ENCODE measurements at places on chromosomes 6 and 20.

GRCh38 chr6:155147958-155148663 is 115.7 kb upstream of the CLDN20 start:
- DNase-seq, result no peak

- peak; percentile 44 for DNase-seq
Observed at GRCh38 chr20:33209789-33210188, 7.4 kb upstream of the BPIFA3 start.

GRCh38 chr6:156687789-156688619 is 89.2 kb upstream of the ARID1B start:
- no peak for DNase-seq

GRCh38 chr6:108732091-108732870 is 115.9 kb upstream of the ARMC2 start:
- DNase-seq, result no peak

DNA sequence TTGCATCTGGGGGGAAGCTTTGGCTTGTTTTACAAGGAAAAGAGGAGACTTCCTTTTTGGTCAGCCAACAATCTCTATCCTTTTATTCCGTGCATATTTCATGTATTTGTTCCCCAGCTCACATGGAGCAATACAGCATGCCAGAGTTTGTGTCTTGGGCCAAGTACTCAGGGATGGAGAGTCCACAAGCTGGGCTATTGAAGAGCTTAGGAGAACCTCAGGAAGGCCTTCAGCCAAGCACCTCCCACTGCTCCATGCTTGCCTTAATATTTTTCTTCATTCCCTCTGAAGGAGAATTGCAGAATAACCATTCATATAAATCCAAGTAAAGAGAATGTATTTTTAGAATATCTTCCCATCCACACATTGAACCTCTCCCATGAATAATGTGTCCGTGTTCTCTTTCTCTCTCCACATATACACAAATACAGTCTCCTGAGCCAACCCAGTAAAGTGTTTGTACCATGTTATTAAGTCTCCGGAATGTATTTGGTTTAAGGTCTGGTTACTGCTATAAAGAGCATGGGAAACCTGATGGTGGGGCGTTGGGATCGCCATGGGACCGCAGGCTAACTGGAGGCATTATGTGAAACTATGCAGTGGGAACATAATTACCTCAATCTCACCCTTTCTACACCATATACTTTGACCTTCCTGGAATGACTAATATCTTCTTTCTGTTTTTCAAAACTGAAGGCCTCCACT is 3.0 kb downstream of the LAMA4 start:
- no peak for DNase-seq

DNA sequence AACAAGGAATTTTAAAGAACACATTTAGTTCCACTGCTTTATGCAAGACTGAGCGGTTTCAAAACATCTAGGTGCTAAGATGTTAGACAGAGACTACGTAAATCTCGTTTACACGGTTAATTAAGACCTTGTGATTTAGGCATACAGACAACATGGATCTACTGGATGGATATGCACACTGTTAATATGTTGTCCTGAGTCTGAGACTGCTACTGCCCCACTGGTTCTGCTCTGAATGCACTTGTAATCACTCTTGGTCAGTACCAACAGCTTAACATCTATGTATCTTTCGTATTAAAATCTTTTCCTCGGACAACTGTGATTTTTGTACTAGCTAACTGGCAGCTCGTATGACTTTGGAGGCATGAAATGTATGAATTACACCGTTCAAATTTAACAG is 3.1 kb downstream of the MAN1A1 start:
- no peak for DNase-seq

DNA sequence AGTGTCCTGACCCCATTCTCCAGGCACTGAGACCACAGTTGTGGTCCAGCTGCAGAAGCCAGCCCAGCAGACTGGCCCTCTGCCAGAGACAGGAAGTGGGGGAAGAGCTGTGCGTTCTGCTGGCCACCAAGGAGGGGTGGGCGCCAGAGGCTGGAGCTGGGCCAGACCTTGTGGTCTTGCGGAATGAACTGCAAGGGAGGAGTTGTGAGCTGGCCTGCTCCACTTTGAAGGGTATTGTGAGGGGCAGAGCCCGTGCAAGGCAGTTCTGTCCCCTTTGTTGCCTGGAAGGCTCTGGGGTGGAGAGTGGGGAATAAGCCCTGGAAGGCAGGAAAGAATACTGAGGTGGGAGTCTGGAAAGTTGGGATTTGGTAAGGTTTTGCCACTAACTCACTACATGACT is 3.6 kb upstream of the MDFI start:
- no peak for DNase-seq

GRCh38 chr6:12058172-12058961 is 46.3 kb downstream of the HIVEP1 start:
- DNase-seq, result no peak

GRCh38 chr6:170147832-170148708 is 142.8 kb downstream of the DLL1 start:
- DNase-seq, result peak; percentile 45

- DNase-seq, result no peak
Observed at GRCh38 chr20:6882561-6883291, 115.2 kb downstream of the BMP2 start.

DNA sequence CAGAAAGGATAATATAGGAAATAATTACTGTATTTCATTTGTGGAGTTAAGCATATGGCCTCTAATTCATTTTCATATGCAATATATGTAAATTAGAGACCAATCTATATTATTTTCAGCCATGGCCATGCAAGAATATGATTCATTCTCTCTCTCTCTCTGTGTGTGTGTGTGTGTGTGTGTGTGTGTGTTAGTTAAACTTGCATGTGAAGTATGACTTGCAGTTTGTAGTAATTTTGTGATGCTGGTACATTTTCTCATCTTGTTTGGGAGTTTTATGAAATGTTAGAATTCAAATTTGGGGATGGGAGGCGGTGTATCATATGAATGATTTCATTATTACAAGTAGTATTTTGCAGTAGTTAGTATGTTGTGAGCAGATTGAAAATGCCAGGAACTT is 74.8 kb downstream of the JARID2 start:
- DNase-seq, result no peak

DNA sequence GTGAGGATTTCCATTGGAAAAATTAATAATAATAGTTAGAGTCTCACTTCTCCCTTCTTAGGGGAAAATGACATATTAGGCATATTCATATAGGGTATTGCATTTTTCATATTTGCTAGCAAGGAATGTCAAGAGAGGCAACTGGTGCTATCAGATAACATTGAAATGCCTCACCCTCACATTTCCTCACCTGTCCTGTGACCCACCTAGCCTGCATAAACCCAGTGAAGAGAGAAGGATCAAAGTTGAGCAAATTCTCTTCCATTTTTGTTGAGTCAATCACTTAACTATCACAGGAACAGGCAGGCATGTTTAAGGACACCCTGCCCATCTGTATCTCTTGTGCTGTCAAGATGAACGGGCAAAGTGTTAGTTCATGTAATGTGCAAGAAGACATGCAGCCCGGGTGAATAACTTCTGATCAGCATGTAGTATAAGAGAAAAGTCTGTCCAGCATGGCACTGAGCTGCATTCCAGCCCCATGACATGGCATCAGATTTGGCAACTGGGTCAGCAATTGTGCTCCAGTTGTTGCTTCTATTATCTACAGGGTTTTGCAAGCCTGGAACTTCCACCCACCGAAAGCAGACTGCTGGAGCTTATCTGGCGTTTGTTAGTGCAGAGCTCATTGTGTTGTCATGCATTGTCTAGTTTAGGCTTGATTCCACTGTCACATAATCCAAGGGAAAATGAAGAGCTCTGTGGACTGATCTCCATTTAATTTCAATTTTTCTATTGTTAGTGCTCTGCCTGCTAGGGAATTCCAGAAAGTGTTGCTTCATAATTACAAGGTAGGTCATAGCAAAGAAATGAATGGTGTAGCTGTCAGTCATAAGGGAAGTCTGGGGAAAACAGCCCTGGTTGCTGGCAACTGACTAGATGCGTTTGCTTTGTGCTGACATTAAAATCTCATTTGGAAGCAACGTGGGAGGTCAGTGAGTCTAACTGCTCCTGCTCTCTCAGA is 138.4 kb upstream of the TNFAIP3 start:
- no peak for DNase-seq

DNA sequence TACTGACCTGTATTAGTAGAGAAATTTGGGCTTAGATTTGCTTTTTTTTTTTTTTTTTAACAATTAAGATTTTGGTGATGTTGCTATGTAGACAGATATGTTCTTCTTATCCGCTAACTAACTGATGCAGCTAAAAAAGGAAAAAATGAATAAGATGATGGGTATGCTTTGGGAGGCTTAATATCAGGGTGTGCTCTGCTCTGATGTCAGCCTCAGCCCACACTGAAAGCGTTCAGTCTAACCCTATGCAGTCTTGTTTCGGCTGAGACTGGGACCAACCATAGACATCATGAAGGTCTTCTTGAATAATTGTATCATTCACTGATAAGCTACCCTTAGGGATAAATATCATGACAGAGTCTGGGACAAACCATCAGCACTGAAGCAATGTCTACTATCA is 6.9 kb upstream of the CCN2 start:
- DNase-seq, result no peak

DNA sequence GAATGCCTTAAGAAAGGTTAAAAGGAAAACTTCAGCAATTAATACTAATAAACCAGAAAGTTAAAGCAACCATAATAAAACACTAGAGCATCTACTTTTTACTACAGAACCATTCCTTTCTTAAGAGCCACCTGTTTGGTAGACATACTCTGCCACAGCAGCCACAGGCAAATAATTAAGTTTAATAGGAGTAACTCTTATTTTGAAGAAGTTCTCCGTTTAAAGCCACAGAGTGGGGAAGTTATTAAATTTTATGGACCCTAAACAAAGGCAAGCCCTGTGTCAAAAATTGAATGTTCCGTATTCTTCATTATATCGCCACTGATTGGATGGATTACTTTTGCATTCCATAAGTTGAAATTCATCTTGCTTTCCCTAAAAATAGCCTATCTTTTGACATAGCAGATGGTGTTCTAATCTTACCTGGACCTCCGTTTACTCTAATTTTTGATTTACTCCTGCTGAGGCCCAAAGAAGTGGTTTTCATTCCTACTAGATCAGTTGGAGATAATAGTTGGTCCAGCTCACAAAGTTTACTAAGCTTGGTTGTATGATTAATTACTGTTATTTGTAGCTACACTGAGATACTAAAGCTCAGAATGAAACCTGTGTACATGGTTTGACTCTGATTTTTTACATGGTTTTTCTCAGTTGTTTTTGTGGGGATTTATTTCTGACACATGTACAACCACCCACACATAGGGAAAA is 140.4 kb upstream of the SUPT3H start:
- no peak for DNase-seq

DNA sequence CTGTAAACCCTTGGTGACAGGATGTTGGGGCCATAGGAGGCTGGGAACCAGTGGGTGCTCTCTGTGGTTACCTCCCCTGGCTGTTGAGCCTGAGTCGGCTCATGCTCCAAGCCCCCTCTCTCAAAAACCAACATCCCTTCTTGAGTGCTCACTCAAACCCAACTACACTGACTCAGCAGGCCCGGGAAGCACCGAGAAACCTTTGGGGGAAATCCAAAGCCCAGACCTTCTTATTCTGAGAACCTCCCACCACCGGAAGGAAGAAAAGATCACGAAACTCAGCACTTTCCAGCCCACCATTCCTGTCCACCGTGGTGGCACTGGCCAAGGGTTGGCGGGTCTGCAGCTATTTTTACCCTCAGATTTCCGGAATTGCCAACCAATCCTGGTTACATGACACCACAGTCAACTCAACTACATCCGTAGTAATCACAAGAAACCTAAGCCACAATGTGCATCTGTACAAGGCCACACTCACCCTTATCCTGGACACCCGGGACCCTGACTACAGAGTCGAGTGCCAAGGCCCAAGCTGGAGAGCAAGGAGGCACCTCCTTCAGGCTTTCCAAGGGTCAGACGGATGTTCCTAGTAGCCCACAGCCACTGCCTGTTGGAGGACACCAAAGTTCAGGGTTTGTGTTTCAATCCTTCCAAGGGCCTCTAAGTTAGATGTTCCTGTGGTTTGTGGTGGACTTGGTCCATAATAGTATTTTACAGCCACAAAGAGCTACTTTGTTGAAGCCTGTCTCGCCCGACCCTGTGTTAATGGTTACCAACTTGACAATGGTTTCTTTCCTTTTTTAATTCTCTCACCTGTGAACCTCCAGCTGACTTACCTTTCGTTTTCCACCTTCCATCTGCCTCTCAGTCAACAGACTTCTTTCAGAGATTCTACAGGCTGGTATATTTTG is 317.0 kb downstream of the CDC5L start:
- DNase-seq, result peak; percentile 43

GRCh38 chr6:71642120-71642519 is 244.2 kb upstream of the RIMS1 start:
- no peak for DNase-seq

DNA sequence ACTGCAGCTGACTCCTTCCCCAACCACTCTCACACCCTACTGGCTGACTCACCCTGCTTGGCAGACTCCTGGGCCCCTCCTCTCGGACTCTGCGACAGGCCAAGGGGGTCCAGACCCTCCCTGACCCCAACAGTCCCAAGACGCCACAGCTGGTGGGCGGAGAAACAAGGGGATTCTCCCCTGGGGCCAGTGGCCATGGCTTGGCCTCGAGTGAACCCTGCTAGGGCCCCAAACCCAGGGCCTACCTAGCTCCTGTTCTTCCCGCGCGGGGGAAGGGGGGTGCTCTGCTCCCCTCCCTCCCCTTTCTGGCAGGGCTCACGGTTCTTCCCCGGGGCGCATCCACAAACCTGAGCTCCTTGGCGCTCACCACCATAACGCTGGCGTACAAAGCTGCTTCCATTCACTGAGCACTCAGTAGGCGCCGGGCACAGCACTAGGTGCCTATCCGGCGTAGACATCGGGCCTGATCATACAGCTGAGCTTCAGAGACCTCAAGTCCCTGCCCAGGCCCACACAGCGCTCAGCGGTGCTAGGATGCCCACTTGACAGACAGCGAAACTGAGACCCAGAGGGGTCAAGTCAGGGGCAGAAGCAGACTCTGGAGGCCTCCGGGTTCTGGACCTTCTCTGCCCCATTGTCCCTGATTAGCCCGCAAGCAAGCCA is 597 bp downstream of the ADA start:
- no peak for DNase-seq

- no peak for DNase-seq
Observed at GRCh38 chr6:53205778-53206177, 57.1 kb upstream of the GCM1 start.

- DNase-seq, result no peak
Observed at GRCh38 chr6:16064671-16065072, 64.2 kb upstream of the MYLIP start.
